Stimulated activated CD8-positive, alpha-beta memory T cell treated with anti-CD3 and anti-CD28 coated beads, Interleukin-7, amount 100 ng/mL, for 1 hour (primary cell): ENCODE measurements at places on chromosomes 13 and 19.

DNA sequence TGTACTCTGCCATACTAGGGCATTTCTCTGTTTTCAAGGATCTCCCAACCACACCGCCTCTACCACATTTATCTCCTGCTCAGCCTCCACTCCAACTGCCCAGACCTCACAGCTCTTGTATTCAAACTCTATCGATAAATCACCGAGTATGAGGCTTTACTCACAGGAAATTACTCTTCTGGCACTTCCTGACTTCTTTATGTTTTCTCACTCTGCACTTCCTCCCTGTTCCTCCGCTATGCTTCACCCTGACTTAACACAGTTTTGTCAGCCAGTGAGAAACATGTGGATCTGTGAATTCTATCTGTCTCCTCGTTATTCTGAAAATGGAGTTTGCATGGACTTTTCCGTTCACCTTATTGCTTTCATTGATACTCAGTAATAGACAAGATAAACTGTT, 2.6 kb upstream of the CARD8 start:
- no peak for DNase-seq

DNA sequence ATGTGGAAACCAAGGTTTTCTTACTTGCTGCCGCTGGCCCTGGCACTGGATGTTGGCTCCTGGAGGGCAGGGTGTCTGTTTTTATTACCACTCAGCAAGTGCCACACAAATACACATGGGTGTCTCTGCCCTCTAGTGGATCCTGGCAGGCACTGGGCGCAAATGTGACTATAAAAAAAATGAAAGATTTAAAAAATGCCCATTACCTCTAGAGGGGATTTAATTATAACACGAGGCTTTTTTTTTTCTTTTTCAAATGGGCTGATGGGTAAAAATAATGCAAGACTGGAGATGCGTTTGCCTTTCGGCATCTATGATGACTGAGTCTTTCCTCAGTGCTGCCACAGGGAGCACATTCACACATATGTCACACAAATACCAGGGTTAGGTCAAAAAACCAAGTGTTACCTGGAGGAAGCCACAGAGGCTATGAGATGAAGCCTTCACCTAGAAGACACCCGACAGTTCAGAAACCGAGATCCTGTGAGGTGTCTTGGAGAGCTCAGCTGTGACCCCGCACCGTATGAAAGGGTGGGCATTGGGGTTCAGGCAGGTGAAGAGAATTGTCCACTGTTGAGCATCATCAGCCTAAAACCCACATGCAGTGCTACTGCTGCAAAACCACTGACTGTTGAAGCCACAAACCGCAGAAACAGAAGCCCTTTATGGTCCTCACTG, 25.7 kb downstream of the CHAMP1 start:
- DNase-seq = no peak

DNA sequence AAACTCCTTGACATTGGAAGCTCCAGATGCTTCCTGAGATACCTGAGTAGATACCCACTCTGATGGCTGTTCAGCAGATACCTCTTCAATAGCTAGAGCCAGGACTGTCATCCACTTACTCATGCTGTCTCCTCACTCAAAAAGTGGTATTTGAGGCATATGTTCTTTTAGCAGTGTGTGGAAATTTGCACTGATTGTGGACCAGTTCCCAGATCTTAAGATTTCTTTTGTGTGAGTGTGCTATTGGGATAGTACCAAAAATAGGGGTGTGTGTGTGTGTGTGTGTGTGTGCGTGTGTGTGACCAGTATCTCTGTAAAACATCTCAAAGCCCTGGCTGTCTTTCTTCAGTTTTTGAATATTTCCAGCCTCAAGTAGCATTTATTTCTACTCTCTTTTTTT, 108.3 kb downstream of the SLITRK5 start:
- no peak for DNase-seq

DNA sequence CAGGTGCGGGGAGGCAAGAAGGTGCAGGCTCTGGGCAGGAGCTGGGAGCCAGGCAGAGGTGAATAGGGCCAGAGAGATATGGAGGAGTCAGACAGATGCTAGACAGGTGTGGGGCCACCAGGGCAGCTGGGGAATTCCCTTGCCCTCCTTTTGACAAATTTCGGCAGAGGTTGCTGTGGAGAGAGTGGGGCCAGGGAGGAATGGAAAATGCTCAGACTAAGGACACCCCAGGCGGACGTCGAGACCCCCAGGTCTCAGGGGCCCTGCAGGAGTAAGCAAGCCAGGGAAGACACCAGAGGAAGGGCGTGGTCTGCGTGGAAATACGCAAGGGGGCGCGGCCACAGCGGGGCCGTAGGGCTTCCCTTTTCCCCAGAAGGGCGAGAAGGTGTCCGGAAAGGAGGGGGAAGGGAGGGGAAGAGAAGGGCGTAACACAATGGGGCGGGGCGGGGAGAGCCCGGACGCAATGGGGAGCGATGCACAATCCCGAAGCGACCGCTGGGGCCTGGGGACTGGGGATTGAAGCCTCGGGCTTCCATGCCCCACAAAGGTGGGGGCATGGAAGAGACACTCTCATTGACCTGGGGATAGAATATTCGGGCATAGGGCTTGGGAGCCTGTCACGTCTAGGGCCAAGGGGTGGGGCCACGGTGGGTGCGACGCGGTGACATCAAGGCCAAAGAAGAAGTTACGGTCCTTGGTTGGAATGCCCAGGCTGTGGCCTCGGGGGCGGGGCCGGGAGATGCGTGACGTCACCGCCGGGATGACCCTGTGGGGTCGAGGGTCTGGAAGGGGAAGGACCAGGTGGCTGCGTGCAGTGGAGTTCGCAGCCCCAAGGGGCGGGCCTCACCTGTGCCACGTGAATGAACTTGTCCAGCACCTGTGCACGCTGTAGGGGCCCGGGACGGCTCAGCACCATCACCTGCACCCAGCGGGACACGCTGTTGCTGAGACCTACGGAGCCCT, 8.2 kb downstream of the RASGRP4 start:
- no peak for DNase-seq

DNA sequence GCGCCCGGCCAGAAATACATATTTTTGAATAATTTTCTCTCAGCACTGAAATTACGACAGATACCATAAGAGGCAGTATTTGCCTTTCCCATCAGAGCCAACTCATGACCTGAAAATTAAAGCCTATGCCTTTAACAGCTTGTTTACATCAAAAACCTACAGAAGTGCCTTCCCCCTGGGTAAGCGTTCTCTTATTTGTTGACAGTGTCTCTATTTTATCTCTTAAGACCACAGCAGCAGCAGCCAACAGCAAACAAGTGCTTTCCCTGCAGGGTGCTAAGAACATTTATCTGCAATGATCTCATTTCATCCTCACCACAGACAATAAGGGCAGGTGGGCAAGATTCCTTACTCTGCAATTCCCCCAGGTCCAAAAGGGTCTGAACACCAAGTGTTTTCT, 6.0 kb downstream of the AKAP8L start:
- DNase-seq = no peak

GRCh38 chr19:32857584-32857983, 12.0 kb downstream of the SLC7A9 start:
- no peak for DNase-seq

- DNase-seq = no peak
Measured at GRCh38 chr13:53775807-53776206, 747.2 kb downstream of the OLFM4 start.

GRCh38 chr13:72539925-72540324, 187.5 kb downstream of the MZT1 start:
- DNase-seq = no peak
